ENCODE measurements at places on chromosomes 5 and 9. TPM values are rescaled to one million over a fixed set of nuclear protein-coding genes. Genes with fewer than 3 reads are reported as not detected.

Gene HRCT1
- 0.32 TPM for total RNA-seq

Gene GRIN3A
- total RNA-seq: not detected

Gene ERMP1
- total RNA-seq: 18.1 TPM

Gene SLC34A3
- total RNA-seq: 0.11 TPM

Gene TAF9
- 134 TPM for total RNA-seq

Gene TGFBI
- 1,620 TPM for total RNA-seq

Gene ENTPD2
- 2.1 TPM for total RNA-seq

Gene SETD9
- 6.1 TPM for total RNA-seq

Gene SH2D3C
- total RNA-seq: not detected

Gene PCDHA8
- total RNA-seq: not detected

Gene SHC3
- total RNA-seq: 0.32 TPM

Gene IGFBPL1
- 2.3 TPM for total RNA-seq

Gene PCDHGA4
- total RNA-seq: 0.08 TPM

Gene CRB2
- 0.18 TPM for total RNA-seq

Gene GPX8
- total RNA-seq: 35.2 TPM

Gene FOXD4L6
- 0.06 TPM for total RNA-seq

Gene PCDHGC3
- 6.5 TPM for total RNA-seq

Gene SPINK7
- total RNA-seq: not detected

Gene ANKH
- 13.4 TPM for total RNA-seq

Gene OCLN
- 11.5 TPM for total RNA-seq

Gene GABRP
- not detected for total RNA-seq

Gene MRPL50
- 14.0 TPM for total RNA-seq

Gene MAT2B
- total RNA-seq: 44.6 TPM

Gene FAM200C
- total RNA-seq: 1.5 TPM

Gene CCDC192
- not detected for total RNA-seq

Gene IFNB1
- total RNA-seq: not detected

Gene AFAP1L1
- 9.5 TPM for total RNA-seq

Gene GDNF
- not detected for total RNA-seq

Gene ADAMTS16
- 1.8 TPM for total RNA-seq

Gene PCA3
- not detected for total RNA-seq

Gene DMGDH
- 0.58 TPM for total RNA-seq

Gene PHF2
- 14.4 TPM for total RNA-seq

Gene CXXC5
- 22.8 TPM for total RNA-seq

Gene PCDHGB5
- 1.9 TPM for total RNA-seq

Gene PTGER4
- total RNA-seq: 4.5 TPM

Gene PAPPA
- total RNA-seq: 26.2 TPM

Gene IFNK
- total RNA-seq: not detected

Data from A549 treated with GW870086 at 1 μM for 4 hours (cell line).